ENCODE measurements at places on chromosomes 3 and 15.

DNA sequence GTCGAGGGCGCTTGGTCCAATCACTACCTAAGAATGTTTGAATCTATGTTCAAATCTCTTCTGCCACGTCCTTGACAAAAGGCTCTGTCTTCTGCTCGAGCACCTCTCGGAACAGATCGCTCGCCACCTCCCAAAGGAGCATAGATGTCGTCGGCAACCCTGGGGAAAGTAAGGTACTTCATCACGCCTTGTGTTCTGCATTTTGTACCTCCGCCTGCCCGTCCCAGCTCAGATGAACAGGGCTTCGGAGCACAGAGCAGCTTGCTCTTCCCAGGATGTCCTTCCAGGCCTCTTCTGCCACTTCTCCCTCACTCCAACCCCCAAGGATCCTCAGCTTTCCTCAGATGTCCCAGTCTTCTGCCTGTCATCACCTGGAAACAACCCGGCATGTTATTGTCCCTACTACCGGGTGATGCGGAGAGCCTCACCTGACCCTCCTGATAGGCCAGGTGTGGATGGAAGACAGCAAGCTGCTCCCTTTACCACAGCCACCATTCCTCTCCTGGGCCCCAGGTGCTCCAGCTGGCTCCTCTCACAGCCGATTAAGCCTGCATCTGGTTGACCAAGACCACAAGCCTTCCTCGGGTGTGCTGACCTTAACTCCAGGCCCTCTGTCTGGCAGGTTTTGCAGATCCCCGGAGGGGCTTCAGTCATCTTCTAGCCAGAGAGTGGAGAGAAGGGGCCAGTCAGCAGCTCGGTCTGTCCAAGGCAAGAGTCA, 270.5 kb downstream of the FAM43A start:
- no peak overlapping the region for H3K27ac ChIP-seq
- peaks cover 5% of the 10 kb centered on the region for H3K27me3 ChIP-seq
- H3K4me3 ChIP-seq, result no peak overlapping the region
- no peaks in the 10 kb centered on the region for H3K36me3 ChIP-seq

GRCh38 chr3:196081002-196081833, 672 bp downstream of the TFRC start:
- peaks cover 6% of the 10 kb centered on the region for H3K4me1 ChIP-seq
- H3K27ac ChIP-seq, result peak overlapping the region; percentile 92
- H3K36me3 ChIP-seq, result no peaks in the 10 kb centered on the region
- H3K27me3 ChIP-seq, result peaks cover 2% of the 10 kb centered on the region
- peak; percentile 67 for DNase-seq

DNA sequence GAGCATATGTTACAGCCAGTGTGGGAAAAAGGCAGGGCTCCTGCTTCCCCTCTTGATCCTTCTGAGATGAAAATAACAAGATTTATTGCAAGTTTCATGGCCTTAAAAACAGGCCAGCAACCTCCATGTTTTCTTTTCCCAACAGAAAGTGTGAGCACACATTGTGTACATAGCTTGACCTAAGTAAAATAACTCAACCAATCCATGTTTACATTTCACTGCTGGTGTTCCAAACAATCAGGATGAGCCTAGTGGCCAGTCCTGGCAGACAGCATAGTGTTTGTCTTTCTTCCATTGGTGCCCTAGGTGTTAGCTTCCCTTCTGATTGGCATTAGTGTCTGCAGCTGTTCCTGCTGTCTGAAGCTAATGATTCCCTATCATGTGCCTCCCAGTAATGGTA, 847.7 kb downstream of the EPHA3 start:
- H3K4me3 ChIP-seq, result no peak overlapping the region
- no peak overlapping the region for H3K27ac ChIP-seq
- H3K36me3 ChIP-seq, result no peaks in the 10 kb centered on the region
- no peak for DNase-seq
- H3K27me3 ChIP-seq, result no peaks in the 10 kb centered on the region
- H3K4me1 ChIP-seq, result peaks cover 3% of the 10 kb centered on the region

DNA sequence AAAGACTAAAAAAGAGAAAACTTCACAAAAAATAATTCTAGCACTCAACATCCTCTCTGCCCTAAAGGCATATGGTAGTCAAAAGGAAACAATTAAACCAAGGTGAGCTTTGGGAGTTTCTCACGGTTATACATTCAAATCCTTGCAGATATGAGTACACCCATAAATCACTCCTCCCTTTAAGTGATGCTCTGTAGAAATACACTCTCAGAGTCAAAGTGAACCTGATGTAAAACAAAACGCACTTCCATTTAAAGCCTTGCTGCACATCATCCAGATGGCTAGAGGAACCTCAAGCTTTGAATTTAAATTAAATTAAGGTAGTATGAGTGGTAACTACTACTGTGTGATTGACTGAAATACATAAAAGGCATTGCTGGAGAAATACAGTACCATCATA, 36.0 kb upstream of the AADAC start:
- no peak overlapping the region for H3K4me3 ChIP-seq
- H3K4me1 ChIP-seq, result no peaks in the 10 kb centered on the region
- H3K27ac ChIP-seq, result no peak overlapping the region
- no peaks in the 10 kb centered on the region for H3K27me3 ChIP-seq

- no peak overlapping the region for H3K4me3 ChIP-seq
- no peak overlapping the region for H3K27ac ChIP-seq
- H3K36me3 ChIP-seq, result peaks cover 8% of the 10 kb centered on the region
- DNase-seq, result no peak
- H3K27me3 ChIP-seq, result no peaks in the 10 kb centered on the region
Measured at GRCh38 chr3:103510760-103511159, 1075.9 kb downstream of the ZPLD1 start.

DNA sequence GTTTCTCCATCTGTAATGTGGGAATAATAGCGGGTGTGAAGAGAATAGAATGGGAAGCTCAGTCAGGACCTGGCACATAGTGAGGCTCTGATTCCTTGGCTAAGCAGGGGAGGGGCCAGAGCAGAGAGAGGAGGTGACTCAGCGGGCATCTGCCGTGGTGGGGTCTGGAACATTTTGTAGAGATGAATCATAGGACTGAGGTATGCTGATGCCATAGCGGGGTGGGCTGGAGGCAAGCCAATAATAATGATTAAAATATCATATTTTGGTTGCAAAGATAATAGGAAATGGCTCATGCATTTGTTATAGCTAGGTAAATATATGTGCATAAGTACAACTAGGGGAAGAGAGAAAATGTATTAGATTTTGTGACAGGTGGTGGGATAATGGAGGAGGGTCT, 11.2 kb downstream of the TGM4 start:
- peaks cover 1% of the 10 kb centered on the region for H3K27me3 ChIP-seq
- no peaks in the 10 kb centered on the region for H3K36me3 ChIP-seq

- H3K4me3 ChIP-seq, result no peak overlapping the region
- H3K27me3 ChIP-seq, result no peaks in the 10 kb centered on the region
- no peaks in the 10 kb centered on the region for H3K36me3 ChIP-seq
Measured at GRCh38 chr3:17747174-17747889, 4.9 kb upstream of the TBC1D5 start.

GRCh38 chr15:52039925-52040781, 21.1 kb downstream of the MAPK6 start:
- no peak for DNase-seq
- peak overlapping the region; percentile 2 for H3K4me3 ChIP-seq
- H3K4me1 ChIP-seq, result peaks cover 40% of the 10 kb centered on the region
- peak overlapping the region; percentile 74 for H3K27ac ChIP-seq
- H3K27me3 ChIP-seq, result no peaks in the 10 kb centered on the region
- H3K36me3 ChIP-seq, result no peaks in the 10 kb centered on the region

- H3K4me1 ChIP-seq, result no peaks in the 10 kb centered on the region
- H3K27me3 ChIP-seq, result peaks cover 2% of the 10 kb centered on the region
- H3K4me3 ChIP-seq, result no peak overlapping the region
- no peaks in the 10 kb centered on the region for H3K36me3 ChIP-seq
- DNase-seq, result no peak
- no peak overlapping the region for H3K27ac ChIP-seq
Measured at GRCh38 chr3:148004331-148004730, 595.2 kb downstream of the ZIC1 start.

DNA sequence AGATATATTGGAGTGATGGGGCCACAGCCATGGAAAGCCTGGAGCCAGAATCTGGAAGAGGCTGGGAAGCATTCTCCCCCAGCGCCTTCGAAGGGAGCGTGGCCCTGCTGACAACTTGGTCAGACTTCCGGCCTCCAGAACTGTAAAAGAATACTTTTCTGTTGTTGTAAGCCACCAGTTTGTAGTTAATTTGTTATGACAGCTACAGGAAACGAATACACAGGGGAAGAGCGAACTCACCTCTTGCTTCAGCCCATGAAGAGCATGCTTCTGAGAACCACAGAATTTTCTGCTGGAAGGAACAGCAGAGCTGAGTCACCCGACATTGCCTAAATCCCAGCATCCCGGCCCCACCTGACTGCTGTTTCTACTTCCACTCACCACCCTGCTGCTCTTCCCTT, 501.7 kb downstream of the SHQ1 start:
- H3K36me3 ChIP-seq, result no peaks in the 10 kb centered on the region
- H3K4me1 ChIP-seq, result peaks cover 7% of the 10 kb centered on the region
- H3K27me3 ChIP-seq, result peaks cover 9% of the 10 kb centered on the region
- no peak for DNase-seq

DNA sequence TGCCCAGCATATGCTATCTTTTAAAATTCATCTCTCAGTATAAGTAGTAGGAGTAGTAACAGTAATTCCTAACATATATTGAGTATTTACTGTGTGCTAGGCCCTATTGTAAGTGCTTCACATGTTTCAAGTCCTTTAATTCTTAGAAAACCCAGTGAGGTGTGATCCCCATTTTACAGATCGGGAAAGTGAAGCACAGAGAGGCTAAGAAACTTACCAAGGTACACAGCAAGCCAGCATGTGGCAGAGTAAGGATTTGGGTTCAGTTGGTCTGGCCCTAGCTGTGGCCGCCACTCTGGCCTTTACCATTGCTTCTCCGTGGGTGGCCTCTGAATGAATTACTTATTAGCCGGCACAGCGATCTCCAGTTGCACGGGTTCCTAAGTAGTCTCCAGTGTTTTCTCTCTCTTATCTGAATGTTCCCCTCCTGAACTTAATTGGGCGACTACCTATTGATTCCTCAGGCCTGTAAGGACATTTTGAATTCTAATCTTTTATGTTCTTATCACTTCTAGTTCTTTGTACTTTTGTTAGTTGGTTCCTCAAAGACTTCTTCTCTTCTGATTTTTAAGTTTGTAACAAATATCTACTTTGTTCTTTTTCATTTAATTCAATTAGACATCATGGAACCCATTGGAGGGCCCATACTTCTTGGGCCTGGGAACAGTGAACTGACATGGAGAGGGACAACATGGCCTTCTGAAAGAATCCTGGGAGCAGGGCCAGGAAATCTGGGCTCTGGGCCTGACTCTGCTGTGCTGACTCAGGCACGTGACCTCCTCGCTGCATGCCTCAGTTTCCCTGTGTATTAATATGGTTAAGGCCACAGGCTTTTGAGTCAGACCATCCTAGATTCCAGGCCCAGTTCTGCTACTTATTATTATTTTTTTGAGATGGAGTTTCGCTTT, 11.6 kb downstream of the CLCN2 start:
- H3K4me1 ChIP-seq, result peaks cover 15% of the 10 kb centered on the region
- no peak overlapping the region for H3K4me3 ChIP-seq
- DNase-seq, result no peak
- H3K36me3 ChIP-seq, result no peaks in the 10 kb centered on the region
- H3K27me3 ChIP-seq, result peaks cover 9% of the 10 kb centered on the region

DNA sequence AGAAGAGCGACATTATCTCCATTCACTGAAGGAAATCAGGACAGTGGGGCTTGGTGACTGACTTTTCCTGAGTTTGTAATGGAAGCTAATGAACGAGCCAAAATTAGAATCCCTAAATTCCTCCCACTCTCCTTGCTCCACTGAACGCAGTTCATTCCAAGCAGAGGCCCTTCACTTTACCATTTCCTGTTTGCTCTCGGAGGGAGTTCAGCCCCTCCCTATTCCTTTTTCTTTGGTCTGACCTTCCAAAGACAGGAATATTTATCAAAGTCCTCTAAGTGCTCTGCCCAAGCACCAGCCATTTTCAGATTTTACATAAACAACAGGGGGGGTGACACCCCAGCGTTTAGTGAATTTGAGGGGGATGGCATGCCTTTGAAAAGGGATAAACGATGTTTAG, 24.0 kb upstream of the PTPRG start:
- no peak overlapping the region for H3K4me3 ChIP-seq
- no peak overlapping the region for H3K27ac ChIP-seq
- H3K27me3 ChIP-seq, result peaks cover 3% of the 10 kb centered on the region

GRCh38 chr3:308597-309321, 112.2 kb downstream of the CHL1 start:
- H3K27me3 ChIP-seq, result no peaks in the 10 kb centered on the region
- H3K4me3 ChIP-seq, result no peak overlapping the region
- no peak for DNase-seq
- no peak overlapping the region for H3K27ac ChIP-seq
- H3K36me3 ChIP-seq, result no peaks in the 10 kb centered on the region

DNA sequence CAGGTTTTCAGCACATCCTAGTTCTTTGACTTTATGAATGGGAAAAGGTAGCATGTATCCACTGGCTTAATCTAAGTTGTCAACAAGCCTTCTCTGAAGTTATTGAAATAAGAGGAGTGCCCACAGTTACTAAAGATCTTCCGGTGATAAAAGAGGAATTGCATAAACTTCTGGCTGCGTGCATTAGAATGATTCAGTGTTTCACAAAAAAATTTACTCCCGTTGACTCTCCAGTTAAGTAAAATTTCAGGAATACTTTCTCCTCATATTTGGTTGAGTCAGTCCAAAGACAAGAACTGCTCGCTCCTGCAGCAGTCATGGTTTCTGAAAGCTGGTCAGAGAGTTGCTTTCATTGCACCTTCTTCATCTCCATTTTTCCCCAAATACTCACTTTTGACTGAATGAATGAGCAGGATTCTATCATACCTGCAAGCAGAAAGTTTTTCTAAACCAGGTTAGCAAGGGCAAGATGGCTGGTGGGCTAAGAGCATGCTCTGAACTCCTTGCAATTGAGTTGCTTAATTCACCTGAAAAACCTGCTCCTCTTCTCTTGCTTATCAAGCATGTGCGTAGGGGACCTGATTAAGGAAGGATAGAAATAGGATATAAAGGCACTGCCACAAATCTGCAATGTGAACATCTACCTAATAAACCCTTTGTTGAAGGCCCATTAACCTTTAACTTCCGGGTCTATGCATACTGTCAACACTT, 64.2 kb upstream of the TIMP4 start:
- H3K27me3 ChIP-seq, result no peaks in the 10 kb centered on the region
- H3K4me3 ChIP-seq, result no peak overlapping the region
- no peak overlapping the region for H3K27ac ChIP-seq
- H3K4me1 ChIP-seq, result no peaks in the 10 kb centered on the region
- H3K36me3 ChIP-seq, result peaks cover 8% of the 10 kb centered on the region
- no peak for DNase-seq

GRCh38 chr15:63075015-63075983, 32.8 kb downstream of the TPM1 start:
- H3K4me1 ChIP-seq, result peaks cover 23% of the 10 kb centered on the region
- H3K4me3 ChIP-seq, result no peak overlapping the region
- no peak for DNase-seq
- H3K27ac ChIP-seq, result no peak overlapping the region

GRCh38 chr3:4899710-4900109, 79.5 kb upstream of the BHLHE40 start:
- H3K27ac ChIP-seq, result no peak overlapping the region
- H3K4me1 ChIP-seq, result no peaks in the 10 kb centered on the region
- no peaks in the 10 kb centered on the region for H3K36me3 ChIP-seq
- H3K27me3 ChIP-seq, result peaks cover 2% of the 10 kb centered on the region
- H3K4me3 ChIP-seq, result no peak overlapping the region
